Esophagus mucosa (tissue), 1 donor: ENCODE measurements at places on chromosomes 11 and 22. TPM values are rescaled to one million over a fixed set of nuclear protein-coding genes. Genes with fewer than 3 reads are reported as not detected.

- ATAC-seq = no peak
These were observed 363.0 kb upstream of the CNTN5 start for GRCh38 chr11:98657711-98658110.

DNA sequence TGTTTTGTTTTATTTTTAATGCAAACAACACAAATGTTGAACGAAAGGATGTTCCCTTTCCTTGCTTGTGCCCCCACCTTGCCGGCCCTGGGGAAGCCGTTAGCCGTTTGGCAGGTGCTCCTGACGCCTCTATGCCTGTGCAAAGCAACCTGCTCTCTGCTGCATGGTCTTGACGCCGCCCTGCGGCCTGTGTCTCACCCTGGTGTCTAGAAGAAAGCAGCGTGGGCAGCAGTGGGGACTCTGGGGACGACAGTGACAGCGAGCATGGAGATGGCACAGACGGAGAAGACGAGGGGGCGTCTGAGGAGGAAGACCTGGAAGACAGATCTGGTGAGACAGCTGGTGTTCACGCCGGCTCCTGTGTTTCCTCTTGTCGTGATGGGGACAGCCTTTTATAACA, 5.5 kb downstream of the PHRF1 start:
- ATAC-seq = no peak

DNA sequence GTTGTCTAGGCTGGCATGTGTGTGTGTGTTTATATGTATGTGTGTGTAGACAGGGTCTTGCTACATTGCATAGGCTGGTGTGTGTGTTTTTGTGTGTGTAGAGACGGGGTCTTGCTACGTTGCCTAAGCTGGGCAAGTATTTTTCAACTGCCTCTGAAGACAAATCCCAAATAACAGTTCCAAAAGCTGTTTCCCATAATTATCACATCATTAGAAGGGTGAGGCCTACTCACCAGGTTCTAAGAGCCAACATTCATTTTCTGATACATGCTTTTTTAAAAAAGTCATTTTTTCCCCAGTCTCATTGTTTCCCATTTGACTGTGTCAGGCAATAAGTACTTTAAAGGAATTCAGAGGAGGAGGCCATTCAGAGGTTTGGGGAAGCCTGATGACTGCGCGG, 22.8 kb downstream of the SAA1 start:
- no peak for ATAC-seq

DNA sequence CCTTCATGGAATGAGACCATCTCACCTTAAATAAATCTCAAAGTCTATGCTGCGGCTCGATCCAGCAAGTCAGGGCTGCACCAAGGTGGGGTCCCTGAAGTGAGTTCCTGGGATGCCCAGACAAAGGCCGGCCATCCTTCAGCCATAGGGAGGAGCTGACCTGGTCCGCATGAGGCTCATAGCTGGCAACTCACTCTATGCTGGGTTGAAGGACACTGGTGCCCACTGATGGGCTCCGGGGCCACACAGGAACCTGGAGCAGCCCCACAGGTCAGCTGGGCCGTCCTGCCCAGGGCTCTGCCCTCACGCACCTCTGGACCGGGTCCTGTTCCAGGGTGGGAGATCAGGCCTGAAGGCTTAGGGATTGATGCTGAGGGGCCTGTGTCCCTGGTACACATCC, 1339.3 kb downstream of the TBC1D22A start:
- ATAC-seq = no peak

DNA sequence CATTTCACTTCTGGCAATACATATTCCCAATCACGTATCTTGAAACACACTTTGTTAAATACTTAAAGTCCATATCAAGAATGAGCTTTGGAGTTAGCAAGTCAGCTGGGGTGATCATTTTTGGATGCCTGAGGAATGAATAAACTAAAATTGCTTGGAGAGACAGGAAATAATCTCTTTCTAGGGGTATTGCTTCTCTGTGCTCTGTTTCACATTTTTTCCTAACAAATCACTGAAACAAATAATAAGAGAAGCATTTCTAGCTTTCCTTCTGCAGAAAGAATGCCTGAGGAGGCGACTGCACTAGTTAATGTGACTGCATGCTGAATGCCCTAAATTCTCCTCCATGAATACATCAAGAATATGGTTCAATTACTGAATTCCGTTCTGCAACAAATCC, 541.4 kb upstream of the CCDC90B start:
- ATAC-seq = no peak

DNA sequence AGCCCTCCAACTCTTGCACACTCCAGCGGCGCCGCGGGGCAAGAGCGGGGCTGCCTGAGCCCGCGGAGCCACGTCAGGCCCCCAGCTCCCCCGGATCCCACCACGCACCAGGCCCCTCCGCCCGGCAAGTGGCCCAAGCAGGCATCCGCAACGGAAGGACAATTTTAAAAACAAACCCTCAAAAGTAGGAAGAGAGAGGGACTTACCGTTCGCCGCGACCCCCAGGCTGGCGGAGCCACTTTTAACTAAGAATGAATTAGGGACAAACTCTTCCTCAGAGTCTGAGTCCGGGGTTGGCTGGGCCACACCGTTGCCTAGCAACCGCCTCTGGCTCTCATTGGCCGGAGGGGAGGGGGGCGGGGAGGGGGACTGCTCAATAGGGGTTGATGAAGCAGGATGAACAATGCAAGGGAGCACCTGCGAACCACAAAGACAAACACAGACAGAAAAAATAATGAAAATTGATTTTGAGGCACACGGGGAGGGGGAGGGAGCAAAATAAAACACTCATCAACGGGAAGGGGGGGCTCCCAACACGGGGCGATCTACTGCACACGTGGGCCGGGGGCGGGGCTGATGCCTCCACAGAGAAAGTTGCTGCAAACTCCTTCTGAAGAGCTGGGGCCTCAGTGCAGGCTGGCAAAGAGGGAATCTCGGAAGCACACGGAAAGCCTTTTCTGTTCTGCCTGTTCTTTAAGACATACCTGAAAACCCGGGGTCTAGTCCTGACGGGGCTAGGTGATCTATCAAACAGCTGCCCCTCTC, 387.5 kb upstream of the NARS2 start:
- ATAC-seq = no peak

- no peak for ATAC-seq
These were observed 2.4 kb upstream of the ZP1 start for GRCh38 chr11:60864856-60865513.

DNA sequence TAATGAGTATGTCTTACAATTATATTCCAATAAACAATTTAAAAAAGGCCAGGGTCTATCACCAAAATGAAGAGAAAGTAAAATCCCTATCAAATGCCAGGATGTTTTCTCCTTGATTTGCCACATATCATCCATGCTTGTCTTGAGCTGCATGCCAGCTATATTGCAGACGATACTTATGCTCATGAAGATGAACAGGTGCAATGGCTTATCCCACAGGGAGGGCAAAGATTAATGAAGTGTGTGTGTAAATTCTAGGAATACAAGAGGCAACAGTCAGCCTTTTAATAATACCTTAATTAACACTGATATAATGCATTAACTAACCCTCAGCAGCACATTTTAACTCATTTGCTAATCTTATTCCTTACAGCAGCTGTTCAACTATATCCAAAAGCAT, 850.5 kb downstream of the KCNA4 start:
- ATAC-seq = no peak

DNA sequence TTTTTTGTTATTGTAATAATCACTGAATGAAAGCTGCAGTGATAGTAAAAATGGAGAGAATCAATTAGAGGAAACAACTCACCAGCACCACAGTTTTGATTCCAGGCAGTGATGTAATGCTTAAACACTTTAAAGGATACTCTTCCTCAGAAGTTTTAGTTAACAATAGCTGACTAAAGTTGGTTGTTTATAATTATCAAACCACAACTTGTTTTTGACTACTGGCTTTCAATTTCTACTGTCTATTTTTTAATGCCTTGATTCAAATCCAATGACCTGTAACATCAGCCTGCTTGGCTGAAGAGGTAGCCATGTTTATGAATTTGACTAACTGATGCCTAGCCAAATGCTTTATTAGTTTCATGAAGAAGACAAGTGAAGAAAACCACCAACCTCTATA, 18.2 kb upstream of the CASP12 start:
- no peak for ATAC-seq

DNA sequence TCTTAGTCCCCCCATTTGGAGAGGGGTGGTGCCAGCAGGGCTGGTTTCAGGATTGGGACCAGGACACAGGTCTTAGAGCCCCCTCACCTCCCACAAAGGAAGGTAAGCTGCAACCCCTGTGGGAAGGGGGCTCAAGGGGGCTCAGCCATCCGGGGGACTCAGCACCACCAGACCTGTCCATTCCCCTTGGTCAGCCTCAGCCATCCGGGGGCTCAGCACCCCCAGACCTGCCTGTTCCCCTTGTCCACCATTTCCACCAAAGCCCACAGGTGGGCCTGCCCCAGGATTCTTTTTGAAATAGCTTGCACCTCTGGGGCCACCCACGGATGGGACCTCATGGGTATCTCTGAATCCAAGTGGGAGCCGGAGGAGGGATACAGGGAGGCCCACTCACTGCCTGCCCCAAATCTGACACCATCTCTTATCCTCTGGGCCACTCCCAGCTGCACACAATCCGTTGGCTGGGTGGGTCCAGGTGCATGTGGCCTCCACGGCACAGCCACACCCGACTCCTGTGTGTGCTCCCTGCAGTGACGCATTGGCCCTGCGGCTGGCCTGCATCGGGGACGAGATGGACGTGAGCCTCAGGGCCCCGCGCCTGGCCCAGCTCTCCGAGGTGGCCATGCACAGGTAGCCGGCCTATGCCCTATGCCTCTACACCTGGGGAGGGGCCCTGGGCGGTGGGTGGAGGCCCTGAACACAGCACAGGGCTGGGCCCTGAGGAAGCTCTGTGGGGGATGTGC, 15.9 kb downstream of the MCAT start:
- peak; percentile 91 for ATAC-seq

GRCh38 chr22:27348634-27349033, 452.9 kb downstream of the MN1 start:
- ATAC-seq = no peak

DNA sequence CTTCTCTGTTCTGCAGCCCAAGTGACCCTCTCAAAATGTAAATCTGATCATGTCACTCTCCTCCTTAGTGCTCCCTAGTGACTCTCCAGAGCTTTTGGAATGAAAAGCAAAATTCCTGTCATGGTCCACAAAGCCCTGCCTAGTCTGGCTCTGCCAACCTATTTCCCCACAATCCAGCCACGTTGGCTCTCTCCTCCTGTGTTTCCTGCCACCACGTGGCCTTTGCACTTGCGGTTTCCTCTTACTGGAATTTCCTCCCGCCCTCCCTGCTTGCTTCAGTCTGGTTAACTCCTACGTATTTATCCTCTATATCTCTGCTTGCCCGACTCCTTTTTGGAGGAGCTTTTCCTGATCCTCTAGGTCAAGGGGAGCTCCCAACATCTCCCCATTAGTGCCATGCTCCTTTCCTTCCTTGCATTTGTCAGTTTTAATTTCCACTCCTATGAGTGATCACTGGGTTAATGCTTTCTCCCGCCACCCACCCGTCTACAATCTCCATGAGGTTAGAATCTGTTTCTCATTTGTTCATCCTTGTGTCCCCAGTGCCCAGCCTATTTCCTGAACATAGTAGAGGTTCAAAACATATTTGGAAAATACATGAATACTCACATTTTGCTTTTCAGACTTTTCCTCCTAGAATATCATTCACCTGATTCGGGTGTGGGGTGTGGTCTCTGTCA, 11.5 kb downstream of the NNMT start:
- ATAC-seq = peak; percentile 55

DNA sequence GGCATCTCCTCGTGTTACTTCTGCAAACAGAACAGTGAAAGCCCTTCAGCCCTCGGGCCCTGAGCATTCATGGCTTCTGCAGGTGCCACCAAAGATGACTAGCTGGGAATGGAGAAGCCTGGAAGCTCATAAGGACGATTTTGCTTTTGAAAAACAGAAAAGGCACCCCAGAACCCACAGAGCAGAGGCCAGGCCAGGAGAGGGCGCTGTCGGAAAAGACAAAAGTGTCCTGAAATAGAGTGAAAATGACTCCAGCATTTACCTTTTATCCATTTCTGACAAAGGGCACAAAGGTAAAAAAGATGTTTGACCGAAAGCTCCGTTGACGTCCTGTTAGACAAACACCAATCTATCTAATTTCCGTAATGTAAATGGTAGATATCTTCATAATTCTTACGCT, 37.6 kb downstream of the ZNF195 start:
- ATAC-seq = no peak

- ATAC-seq = no peak
These were observed 1.9 kb downstream of the RGL4 start for GRCh38 chr22:23692598-23693291.

- no peak for ATAC-seq
These were observed 47.3 kb downstream of the C22orf31 start for GRCh38 chr22:29014293-29014692.

- no peak for ATAC-seq
These were observed 12.9 kb downstream of the EHD1 start for GRCh38 chr11:64865286-64866172.

DNA sequence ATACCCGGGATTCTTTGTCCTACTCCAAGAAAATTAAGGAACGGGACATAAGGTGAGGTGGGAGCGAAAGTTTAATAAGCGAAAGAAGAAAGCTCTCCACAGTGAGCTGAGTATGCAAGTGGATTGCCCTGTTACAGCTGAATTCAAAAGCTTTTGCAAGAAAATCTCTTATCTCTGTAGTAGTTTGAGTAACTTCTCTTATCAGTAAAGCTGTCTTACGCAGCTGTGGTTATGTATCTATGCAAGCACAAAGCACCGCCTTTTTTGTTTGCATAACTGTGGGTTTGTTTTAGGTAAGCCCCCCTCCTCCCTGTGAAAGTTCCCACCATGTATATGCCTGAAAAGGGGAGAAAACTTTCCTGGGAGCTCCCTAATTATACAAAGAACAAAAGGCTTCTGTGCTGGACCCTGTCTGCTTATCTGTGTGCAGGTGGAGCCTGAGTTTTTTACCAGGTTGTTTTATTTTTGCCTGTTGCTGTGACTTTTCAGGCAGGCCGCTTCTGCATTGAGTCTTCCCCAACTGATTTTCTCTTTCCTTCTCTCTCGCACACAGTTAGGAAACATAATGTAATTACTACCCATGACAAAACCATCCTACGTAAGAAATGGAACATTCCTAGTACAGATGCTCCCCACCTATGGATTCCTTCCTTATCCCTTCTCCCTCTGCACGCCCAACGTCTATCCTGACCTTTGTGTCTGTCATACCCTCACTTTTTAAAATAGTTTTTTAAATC, 837 bp upstream of the PLAAT5 start:
- no peak for ATAC-seq

- ATAC-seq = no peak
These were observed 143.1 kb downstream of the METTL15 start for GRCh38 chr11:28251257-28251656.

The GGT5 gene
- total RNA-seq = 5.0 TPM

The FAM83F gene
- 50.7 TPM for total RNA-seq

The DLG2 gene
- 6.3 TPM for total RNA-seq

The GGTLC2 gene
- not detected for total RNA-seq

The ASRGL1 gene
- total RNA-seq = 1.2 TPM

The TMPRSS4 gene
- 208 TPM for total RNA-seq
